PC-9 (cell line): ENCODE measurements at places on chromosomes 1 and 21. TPM values are rescaled to one million over a fixed set of nuclear protein-coding genes. Genes with fewer than 3 reads are reported as not detected.
A peak's percentile ranks its signal among the peaks of the same experiment; 100 is the strongest.

C4BPA gene
- total RNA-seq = not detected in 2 replicates

GPN2 gene
- total RNA-seq = 23.8 and 30.6 TPM in 2 replicates

OR6N1 gene
- total RNA-seq = not detected in 2 replicates

LCE1D gene
- total RNA-seq = not detected in 2 replicates

GSTM1 gene
- total RNA-seq = not detected in 2 replicates

GRCh38 chr1:14627608-14628489, 29.4 kb downstream of the KAZN start:
- DNase-seq = no peak

DNA sequence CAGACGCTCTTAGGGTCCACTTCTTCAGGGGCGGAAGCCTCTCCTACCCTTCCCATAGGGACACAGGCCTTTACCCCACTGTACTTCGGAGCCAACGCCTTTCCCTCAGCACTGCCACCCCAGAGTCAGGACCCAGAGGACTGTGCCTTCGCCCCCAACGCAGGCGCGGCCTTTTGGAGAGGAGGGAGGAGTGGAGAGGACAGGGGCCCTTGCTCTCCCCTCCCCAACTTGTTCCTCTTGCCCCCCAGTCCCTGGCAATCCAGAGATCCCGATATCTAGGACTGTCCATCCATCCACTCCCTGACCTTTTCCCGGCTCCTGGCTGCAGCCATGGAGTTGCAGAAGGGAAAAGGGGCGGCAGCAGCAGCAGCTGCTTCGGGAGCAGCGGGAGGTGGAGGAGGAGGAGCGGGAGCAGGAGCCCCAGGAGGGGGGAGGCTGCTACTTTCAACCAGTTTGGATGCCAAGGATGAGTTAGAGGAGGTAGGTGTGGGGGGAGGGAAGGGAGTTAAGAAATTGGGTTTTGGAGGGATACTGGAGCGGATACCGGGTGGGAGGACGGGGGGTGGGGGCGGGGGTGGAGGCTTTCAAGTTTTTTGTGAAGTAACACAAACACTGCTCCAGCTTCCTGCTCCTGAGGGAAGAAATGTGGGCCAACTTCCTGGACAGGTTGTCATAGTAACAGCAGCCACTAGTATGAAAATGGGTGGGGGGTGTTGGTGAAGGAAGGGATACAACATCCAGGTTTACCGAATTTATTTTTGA, 636 bp downstream of the INTS3 start:
- DNase-seq = peak; percentile 52

- DNase-seq = no peak
Observed at GRCh38 chr1:10633416-10633815, 158.7 kb downstream of the PEX14 start.

- no peak for DNase-seq
Observed at GRCh38 chr21:38824124-38824822, 18.5 kb downstream of the ETS2 start.

DNA sequence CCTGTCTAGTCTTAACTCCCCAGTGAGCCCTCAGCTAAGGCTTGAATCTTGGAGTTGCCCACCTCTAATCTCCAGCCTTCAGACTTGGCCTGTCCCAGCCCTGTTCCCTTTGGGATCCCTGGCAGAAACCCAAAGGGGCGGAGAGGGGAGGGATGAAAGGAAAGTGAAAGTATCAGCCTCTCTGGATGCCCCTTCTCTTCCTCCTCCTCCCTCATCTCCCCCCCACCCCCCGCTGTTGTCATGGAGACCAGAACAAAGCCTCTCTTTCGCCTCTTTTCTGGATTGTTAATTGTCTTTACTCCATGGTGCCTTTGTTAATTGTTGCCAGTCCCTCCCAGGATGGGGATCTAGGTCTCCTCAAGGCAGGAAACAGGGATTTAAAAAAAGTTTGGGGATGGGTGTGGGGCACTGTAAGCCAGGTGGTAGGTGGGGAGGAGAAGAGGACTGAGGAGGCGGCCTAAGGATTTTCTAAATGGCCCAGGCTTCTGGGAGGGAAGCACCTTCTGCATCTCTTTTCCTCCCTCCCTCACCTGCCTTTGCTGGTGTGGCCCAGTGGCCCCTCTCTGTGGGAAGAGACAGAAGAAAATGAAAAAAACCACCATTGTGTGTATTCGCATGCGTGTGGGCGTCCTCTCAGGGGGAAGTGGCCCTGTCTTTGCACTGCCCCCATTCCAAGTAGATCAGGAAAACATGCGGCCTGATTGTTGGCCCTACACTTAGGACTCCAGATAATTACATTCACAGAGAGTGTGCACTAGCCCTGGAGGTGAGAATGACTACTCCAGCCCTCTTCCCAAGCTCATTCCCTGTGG, 7.5 kb upstream of the SOX13 start:
- no peak for DNase-seq

DNA sequence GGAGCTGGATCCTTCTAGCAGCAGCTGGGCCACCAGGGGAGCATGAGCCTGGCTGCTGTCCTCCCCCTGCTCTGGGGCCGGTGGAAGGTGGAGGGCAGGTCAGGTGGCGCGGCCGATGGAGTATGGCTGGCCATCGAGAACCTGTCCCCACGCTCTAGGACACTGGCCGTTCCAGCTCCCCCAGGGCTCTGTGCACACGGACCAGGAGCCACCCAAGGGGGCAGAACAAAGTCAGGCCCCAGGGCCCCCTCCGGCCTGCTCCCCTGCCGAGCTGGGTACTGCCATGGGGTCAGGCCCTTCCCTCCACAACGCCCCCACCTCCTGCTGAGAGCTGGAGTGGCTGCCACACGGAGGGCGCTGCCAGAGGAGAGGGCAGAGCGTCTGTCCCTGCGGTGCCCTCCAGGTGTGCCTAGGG, 4.5 kb upstream of the PLCH2 start:
- DNase-seq = no peak

DNA sequence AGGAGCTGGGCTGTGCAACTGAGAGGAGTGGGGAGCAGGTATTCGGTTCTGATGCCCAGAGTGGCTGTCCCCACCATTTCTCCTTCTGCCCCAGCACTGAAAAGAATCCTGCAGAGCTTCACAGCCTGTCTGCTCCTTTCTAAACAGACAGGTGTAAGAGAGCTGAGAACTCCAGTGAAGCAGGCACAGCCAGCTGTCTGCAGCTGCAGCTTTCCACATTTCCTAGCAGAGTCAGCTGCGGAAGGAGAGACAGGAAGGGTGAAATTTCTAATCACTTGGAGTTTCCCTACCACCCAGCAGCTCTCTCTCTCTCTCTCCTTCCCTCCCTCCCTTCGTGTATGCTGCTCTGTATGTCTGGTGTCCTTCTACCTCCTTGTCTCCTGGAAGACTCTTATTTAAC, 40.5 kb upstream of the GJB5 start:
- DNase-seq = no peak

GRCh38 chr1:85578321-85579295, 2.0 kb upstream of the CCN1 start:
- DNase-seq = no peak
